Activated naive CD8-positive, alpha-beta T cell treated with anti-CD3 and anti-CD28 coated beads, Interleukin-2, amount 50 U/mL, for 24 hours (primary cell): ENCODE measurements at places on chromosomes 7 and 10.

GRCh38 chr10:84334811-84335210 lies 6.4 kb downstream of the CCSER2 start:
- DNase-seq: no peak

DNA sequence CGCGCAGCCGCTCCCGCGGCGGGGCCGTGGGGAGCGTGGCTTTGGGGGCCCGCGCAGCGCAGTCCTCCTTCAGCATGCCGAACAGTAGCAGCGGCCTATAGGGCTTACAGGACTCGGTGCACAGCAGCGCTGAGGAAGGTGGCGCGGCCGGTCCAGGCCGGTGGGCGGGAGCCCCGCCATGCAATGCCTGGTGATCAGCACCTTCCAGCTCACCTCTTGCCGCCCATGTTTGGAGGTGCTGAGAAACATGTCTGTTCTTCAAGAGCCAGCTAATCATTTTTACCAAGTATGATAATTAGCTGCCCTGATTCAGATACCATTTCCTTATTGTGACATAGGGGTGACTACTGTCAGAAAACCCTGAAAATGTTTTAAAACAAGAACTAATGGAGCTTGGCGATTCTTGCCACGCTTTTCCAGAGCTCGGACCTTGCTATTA lies 33.5 kb upstream of the SFTPD start:
- DNase-seq: peak; percentile 5

DNA sequence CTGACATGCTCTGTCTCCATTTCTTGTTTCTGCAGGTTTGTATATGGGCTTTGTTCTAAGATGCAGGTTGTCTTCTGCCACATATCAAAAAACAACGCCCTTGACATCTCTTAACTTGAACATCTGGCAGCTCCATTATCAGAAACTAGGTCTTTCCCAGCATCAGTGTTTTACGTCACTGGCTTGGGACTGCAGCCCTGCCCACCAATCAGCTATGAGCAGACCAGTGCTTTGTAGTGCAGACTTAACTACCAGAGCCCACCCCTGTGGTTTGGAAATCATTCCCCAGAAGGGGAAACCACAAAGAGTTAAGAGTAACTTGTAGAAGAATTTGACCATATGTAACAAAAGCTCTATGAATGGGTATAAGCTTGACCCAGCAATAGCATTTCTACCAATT lies 132.4 kb downstream of the SEPTIN14 start:
- no peak for DNase-seq

DNA sequence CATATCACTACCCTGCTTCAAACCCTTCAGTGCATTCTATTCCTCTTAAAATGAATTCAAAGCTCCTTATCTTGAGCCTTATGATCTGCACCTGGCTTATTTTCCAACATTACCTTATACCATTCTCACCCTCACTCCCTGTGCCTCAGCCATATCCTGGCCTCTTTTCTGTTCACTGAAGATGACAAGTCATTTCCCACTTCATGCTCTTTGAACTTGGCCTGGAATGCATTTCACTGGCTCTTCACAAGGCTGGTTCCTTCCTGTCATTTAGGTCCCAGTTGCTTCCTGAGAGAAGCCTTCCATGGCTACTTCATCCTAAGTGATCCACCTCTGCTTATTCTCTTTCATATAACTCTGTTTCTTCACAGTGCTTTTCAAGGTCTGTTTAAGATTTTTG lies 3.2 kb upstream of the LIPF start:
- DNase-seq: no peak

- DNase-seq: no peak
Observed at GRCh38 chr10:98038288-98038687, 7.9 kb upstream of the CRTAC1 start.

- DNase-seq: no peak
Observed at GRCh38 chr7:89165421-89165820, 369.9 kb upstream of the TEX47 start.

DNA sequence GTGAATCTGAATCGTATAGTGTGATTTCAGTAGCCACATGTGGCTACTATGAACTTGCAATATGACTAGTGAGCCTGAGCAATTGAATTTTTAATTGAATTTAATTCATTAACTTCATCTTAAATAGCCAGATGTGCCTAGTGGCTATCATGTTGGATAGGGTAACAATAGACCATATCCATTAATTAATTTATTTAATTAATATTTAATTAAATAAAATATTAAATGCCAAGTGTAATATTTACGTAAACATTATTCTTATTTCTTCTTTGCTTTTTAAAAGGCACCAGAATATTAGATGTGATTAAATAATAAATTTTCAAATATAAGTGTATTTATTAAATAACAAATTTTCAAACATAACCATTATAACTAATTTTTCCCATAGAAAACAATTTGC lies 354.4 kb downstream of the PLXDC2 start:
- DNase-seq: no peak

GRCh38 chr10:61779950-61780659 lies 117.4 kb downstream of the CABCOCO1 start:
- DNase-seq: peak; percentile 25

GRCh38 chr7:1059200-1060091 lies 15.1 kb downstream of the GPR146 start:
- no peak for DNase-seq

DNA sequence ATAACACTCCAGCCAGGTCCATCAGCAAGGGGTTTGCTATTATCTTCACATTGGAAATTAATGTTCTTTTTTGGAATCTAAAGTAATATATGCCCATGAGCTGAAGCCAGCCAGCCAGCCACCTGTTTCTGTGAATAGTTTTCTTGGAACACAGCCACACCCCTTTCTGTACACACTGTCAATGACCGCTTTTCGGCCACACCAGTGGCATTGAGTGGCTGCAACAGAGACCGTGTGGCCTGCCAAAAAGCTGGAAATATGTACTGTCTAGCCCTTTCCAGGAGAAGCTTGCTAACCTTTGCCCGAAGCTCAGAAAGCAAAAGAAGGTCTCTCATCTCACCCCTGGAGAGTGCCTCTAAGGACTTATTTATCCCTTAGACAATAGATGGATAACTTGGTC lies 98.5 kb upstream of the NPS start:
- DNase-seq: no peak
